Activated CD4-positive, alpha-beta T cell treated with anti-CD3 and anti-CD28 coated beads, Interleukin-2, Interleukin-4, amounts not matched to agents 100 ng/mL and 50 ng/mL, durations not matched to agents 16 hours and 8 hours (primary cell): ENCODE measurements at places on chromosomes 5 and 9.

GRCh38 chr9:82196622-82197441 is 208.3 kb downstream of the SPATA31D1 start:
- no peak for DNase-seq

DNA sequence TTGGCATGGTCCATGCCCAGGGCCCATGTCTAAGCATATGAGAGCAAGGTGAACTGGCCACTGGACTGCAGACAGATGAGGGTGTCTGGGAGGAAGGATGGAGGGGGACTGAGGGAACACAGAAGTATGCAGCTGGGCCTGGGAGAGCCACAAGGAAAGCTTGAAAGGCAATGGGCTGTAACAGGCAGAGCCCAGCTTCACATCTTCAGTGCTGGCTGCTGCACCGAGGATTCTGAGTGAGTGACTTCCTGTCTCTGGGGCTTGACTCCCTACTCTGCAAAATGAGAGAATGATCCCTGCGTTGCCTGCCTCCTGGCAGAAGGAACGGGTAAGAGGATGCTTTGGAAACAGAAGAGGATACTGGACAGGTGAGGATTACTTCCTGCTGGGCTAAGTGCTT is 29.0 kb downstream of the COL15A1 start:
- no peak for DNase-seq

DNA sequence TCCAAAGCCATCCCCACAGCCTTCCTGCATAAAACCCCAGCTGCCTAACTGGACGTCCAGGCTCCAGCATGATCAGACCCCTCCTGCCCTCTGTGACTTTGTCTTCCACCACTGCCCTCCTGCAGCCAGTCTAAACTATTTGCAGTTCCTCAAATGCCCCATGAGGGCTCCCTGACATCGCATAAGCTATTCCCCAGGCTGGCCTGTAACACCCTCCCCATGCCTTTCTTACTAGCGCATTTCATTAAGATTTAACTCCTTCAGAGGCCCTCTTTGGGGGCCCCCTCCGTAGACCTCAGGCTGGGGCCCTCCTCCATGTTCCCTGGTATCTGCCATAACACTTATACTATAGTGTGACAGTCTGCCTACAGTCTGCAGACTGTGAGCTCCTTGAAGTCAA is 15.5 kb upstream of the SMIM23 start:
- no peak for DNase-seq

DNA sequence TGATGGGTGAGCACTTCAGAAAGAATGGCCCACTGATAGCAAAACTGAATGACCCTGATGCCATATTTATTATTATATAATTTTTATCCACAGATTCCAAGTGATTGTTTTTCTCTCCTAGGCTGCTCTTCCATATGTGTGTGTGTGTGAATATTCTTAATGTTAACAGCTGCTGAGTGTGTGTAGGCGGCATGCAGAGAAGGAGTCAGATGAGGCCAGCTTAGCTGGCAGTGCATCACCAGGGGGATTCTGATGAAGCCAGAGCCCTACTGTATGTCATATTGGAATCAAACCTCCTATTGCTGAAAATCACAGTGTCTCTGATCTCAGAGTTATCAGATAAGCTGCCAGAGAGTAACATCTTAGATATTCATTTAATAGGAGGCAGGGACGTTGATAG is 177.1 kb downstream of the DMAC1 start:
- no peak for DNase-seq

DNA sequence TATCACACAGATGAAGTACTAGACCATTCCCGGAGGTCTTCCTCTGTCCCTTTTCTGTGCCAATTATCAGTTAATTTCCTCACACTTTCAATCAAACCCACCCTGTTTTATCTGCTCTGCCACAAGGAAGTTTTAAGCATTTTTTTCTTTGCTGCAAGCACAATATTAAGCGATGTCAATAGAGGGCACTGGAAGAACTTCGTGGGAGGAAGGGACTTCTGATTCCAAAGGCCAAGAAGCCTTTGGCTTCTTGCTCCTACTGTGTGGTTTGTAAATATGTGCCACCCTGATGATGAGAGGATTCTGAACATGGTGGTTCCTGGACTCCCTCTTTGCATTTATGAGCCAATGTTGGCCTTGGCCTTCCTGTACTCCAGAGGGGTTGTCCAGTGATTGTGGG is 1712.5 kb upstream of the C9orf72 start:
- no peak for DNase-seq

DNA sequence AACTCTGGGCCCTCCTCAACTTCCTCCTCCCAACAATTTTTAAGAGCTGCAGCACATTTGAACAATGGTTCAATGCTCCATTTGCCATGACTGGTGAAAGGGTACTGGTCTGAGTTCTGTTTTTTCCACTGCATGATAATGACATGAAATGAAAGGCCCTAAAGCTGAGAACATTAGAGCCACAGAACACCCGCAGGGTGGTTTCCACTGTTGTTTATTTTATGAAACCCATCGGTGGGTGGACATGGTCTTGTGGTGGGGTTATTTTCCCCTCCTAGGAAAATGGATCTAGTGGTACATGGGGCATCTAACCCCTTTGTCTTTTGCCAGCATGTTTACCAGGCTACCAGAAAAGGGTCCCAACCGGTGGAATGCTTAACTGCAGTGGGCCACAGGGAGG is 71.8 kb downstream of the SMARCA2 start:
- DNase-seq, result no peak

- DNase-seq, result no peak
These were observed 281.3 kb downstream of the CEMIP2 start for GRCh38 chr9:71487061-71487460.

DNA sequence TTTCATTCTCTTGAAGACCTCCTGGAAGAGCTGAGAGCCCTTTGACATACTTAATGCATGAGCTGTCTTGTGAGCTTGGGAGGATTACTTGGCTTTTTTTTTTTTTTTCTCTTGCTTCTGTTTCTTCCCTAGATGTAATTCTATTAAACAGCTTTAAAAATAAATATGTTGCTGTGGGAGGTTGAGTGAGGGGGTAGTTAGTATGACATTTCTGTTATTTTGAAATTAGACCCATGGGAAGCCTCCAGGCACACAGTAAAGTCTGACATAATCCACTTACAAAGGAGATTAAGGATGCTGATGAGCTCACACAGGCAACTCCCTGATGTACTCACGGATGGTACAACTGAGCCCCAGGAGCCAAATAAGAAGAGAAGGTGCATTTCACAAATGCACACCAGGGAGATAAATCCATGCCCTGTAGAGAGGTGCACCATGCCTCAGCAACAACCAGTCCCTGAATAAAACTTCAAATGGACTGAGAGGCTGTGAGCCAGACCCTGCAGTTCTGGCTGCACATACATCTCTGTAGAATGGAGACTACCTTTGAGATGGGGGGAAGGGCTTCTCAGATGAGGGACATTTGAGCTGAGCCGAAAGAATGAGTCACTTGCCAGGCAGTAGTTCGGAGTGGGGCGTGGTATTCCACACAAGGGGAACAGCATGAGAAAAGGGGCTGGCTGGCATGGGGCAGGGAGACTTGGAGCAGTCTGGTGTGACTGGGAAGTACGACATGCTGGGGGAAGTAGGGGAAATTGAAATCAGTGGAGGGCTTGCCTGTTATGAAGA is 68.7 kb downstream of the ACTL7B start:
- no peak for DNase-seq

- no peak for DNase-seq
These were observed 30.0 kb upstream of the GRIA1 start for GRCh38 chr5:153460421-153460820.

GRCh38 chr5:177366528-177367322 is 9.0 kb downstream of the RGS14 start:
- no peak for DNase-seq

DNA sequence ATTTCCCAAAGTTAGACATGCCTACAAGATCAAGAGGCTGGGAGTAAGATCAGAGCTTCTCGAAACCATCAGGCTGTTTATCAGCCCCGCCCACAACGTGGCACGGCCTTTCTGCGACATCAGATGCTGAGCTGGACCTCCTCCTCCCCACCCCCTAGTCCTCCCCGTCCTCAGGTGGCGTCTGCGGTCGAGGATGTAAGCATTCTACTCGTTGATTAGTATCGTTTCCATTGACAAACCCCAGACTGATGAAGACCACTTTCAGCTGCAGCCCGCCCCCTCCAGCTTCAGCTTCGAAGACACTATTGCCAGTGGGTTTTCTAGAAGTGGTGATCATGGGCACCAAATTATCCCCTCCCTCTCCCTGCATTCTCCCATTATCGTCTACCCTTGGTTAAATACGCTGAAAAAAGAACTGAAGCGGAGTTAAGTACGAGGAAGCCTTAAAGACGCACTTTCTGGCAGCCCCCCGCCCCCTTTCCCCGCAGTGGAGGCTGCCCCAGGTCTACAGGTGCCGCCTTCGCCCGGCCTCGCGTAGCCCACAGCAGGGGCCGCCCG is 1.1 kb downstream of the PPIC start:
- DNase-seq, result no peak

DNA sequence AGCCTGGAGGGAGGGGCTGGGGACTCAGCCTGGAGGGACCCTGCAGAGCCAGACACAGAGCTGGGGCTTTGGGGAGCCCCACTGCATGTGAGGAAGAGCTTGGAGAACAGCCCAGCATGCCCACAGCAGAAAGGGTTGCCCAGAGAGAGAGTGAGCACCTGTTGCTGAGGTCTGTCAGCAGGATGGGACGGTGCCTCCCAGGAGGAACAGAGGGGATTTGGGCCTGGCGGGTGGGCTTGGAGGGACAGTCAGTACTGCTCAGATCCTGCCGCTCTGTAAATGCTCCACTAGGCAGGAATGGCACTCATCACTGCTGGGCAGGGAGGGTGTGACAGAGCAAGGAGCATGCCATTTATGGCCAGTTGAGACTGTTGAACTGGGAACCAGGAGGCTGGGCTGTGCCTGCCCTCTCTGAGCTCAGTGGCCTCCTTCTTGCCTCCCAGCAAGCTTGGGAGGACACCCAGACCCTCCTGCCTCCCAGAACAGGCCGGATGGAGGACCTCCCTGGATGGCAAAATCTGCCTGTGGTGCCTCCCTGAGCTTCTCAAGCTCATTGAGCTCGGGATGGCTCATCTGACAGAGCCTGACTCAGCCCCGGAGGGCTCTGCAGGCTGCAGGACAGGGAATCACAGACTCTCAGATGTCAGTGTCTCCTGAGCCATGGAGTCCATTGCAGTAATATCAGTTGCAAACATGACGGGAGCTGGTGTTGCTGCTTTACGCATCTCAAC is 786 bp upstream of the HRCT1 start:
- no peak for DNase-seq

- no peak for DNase-seq
These were observed 292.8 kb downstream of the YTHDC2 start for GRCh38 chr5:113806250-113806649.

DNA sequence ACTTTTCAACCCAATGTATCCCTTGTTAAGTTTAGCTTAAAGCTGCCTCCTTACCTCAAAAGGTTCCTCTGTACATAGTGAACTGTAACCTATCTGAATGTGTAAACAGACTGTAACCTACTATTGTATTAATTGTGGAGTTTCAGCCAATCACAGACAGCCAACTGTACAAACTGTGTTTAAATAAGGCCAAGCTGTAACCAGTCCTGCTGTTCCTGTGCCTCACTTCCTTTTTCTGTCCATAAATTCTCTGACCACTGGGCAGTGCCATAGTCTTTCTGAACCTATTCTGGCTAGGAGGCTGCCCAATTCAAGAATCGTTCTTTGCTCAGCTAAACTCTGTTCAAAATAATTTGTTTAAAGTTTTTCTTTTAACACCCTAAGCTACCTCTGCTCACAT is 74.7 kb upstream of the DAPK1 start:
- no peak for DNase-seq

GRCh38 chr5:68216245-68217046 is 890 bp downstream of the PIK3R1 start:
- peak; percentile 67 for DNase-seq

DNA sequence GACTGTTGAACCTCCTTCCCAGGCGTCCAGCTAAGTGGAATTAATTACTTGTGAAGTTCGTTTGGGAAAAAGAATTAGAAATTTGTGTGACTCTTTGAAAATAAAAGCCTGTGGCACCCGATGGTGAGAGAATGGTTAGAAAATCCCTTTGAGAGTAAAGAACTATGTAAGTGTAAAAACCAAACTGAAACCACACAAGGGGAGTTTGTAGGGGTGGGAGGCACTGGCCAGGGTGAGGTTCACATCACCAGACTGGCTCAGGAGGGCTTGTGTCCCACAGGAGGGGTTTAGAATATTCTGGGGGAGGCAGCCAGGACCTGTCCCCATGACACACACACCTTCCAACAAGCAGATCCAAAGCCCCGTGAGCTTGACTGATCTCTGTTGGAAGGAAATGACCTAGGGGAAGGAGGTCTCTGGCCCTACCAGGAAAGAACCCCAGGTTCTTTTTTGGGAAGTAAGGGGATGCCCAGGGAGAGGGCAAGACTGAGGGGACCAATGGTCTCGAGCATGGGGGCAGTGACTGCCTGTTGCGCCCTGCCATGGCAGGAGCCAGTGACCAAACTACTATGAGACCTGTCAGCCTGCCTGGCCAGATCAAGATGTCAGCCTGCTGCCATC is 4.3 kb downstream of the SPATA24 start:
- no peak for DNase-seq

GRCh38 chr9:129334105-129334935 is 156.3 kb upstream of the IER5L start:
- no peak for DNase-seq

DNA sequence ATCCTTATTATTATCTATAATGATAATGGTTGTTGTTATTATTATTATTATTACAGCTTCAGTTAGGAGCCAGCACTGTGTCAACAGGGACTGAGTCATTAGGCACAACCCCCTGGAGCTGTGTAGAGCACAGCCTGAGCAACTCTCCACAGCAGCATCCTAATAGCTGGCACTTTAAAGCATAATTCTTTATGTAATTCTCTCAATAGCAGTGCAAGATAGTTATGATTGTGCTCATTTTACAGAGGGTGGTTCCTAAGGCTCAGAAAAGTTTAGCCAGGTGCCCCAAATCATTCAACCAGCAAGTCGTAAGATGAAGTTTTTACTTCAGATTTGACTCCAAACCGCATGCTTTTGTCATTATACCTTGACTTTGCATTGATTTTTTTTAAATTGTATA is 390.3 kb downstream of the ANXA1 start:
- no peak for DNase-seq

DNA sequence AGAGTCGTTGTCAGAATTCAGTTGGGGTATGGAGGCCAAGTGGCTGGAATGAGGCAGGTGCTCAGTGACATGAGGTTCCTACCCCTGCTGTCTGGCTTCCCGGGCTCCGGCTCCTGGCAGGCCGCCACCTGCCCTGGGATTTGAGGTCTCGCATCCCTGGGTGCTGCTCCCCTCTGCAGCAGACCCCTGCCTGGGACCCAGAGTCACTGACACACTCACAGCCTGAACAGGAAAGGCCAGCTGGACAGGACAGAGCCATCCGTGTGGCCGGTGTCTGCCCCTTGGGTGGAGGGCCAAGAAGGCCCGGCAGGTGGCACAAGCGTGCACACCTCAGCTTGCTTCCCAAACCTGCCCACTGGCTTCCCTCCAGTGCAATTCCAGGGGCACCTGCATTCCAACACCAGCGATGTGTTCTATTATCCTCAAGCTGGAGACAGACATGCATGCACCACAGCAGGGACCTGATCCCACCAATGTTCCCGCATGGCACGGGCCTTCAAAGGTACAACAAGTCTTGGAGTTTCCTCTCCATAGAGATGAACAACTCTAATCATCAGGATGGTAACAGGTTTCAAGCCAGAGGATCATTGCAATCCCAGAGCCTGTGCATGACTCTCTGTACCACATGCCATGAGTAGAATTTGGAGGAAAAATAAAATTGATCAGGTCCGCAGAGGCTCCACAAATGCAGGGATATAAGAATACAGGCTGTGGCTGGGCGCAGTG is 45.6 kb upstream of the RNF130 start:
- no peak for DNase-seq
